ENCODE measurements at places on chromosomes 4 and X. TPM values are rescaled to one million over a fixed set of nuclear protein-coding genes. Genes with fewer than 3 reads are reported as not detected.

DNA sequence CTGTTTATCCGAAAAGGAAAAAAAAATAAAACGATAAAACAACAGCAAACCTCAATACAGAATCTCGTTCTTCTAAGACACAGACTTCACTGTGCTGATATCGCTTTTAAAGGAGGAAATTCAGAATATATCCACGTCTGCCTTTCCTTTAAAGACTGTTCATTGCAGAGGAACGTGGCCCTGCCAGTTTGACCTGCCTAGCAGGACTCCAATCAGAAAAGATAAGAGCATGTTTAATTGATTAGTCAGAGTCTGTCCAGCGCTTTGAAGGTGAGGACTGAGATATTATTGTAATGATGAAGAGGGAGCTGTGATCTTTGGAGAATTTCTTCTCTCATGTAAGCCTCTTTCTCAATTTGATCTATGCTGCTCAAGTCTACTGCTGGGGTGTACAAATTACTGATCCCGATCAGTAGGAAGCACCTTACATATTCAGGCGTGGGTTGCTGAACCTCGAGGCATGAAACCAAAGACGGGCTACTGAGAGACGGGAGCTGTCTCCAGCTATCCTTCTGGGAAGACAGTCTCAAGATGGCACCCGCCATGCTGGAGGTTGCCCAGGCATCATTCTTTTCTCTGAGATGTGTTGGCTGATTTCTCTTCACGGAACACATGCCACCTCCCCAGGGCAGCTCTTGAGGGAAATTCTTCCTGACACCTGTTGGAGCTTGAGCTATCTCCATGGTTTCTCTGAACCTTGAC lies 146.1 kb downstream of the SHOX start:
- DNase-seq = no peak

RAB33A gene
- not detected for total RNA-seq

ABLIM2 gene
- 2.2 TPM for total RNA-seq

DNA sequence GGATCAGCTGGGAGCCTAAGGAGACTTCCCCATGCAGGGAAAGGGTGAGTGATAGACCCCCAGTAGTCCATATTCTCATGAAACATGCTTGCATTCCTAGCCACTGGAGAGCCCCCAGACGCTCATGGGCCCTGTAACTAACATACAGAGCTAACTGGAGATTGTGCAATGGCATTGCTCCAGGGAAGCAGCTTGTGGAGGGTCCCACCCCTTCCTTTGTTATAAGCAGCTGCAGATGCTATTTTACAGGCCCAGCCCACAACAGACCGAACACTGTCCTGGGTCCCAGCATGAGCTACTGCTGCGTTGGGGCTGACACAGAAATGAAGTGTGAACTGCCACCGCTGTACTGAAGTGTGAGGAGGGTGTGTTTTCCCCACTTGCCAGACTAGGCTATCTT lies 1465.7 kb upstream of the DIAPH2 start:
- no peak for DNase-seq

DNA sequence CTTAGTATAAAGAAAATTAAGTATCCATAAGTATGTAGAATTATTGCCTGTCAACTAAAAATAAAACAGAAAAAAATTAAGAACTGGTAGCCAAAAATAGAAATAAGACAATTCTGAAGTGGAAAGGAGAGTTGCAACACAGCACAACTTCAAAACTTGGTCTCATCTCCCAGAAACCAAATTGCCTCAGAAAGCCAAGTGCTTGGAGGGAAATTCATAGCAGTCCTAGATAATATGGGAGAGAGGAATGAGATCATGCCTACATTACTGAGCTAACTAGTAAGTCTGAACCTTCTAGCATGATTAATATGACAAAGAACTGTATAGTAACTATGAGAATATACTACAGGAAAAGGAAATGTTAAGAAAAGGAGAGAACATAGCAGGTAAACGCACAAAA lies 256.5 kb downstream of the LDB2 start:
- peak; percentile 62 for DNase-seq

SHROOM3 gene
- 3.5 TPM for total RNA-seq

C4orf50 gene
- not detected for total RNA-seq

- no peak for DNase-seq
Observed at GRCh38 chrX:57135287-57135686, 1.9 kb downstream of the SPIN2A start.

- DNase-seq = no peak
Observed at GRCh38 chr4:156773648-156774357, 197.8 kb downstream of the PDGFC start.
